ENCODE measurements at places on chromosomes 6 and 20. TPM values are rescaled to one million over a fixed set of nuclear protein-coding genes. Genes with fewer than 3 reads are reported as not detected.

PNISR gene
- 193 TPM for total RNA-seq

DDAH2 gene
- 32.5 TPM for total RNA-seq

CST1 gene
- not detected for total RNA-seq

BACH2 gene
- 79.6 TPM for total RNA-seq

APCDD1L gene
- not detected for total RNA-seq

NMBR gene
- not detected for total RNA-seq

EYS gene
- not detected for total RNA-seq

MICB gene
- 17.2 TPM for total RNA-seq

BCAS4 gene
- total RNA-seq, result 46.7 TPM

COL9A3 gene
- 37.6 TPM for total RNA-seq

BPI gene
- total RNA-seq, result not detected

GSTA4 gene
- 4.4 TPM for total RNA-seq
